NCI-H1092 (cell line): ENCODE measurements at places on chromosomes 2 and 18.

DNA sequence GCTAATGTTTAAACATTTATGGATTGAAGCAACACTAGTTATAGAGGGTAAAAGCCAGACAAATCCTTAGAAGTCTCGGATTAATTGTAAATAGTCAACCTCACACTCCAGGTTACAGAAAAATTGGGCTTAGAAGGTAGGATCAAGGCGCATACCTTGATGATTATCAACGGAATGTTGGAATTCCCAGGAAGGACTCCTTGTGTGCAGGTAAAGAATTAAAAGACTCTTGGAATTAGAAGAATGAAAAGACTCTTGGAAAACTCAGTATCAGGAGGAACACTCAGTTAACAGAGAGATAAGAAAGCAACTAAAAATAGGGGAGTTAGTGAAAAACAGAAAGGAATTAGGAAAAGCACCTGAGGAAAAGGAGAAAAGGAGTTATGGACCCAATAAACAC is 29.3 kb upstream of the EPHA4 start:
- no peak for DNase-seq

DNA sequence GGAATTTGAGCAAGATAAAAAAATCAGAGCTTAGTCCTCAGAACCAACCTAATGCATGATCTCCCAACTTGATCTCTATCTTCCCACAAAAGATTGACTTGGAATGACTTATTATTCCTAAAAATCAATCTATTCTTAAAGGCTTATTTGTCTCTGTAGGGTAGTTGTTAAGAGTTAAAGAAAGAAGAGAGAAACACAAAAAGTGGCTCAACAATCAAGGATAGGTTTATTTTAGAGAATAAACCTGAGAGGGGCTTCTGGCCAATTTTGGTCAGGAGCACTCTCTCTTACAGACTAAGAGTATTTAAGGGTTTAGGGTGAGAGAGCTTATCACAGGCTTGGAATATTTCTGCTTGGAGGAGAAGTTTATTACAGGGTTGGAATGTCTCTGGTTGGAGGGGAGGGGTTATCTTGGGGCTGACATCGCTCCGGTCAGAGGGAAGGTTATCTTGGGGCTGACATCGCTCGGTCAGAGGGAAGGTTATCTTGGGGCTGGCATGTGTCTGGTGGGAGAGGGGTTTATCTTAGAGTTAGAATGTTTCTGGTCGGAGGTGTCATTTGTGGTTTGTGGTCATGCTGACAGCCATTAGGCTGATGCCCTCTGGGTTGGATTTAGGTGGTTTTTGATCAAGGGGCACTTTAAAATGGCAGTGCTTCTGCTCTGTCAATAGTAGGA is 2.4 kb upstream of the MFF start:
- DNase-seq: no peak

- DNase-seq: no peak
Measured at GRCh38 chr2:159773886-159774285, 24.1 kb downstream of the CD302 start.

- DNase-seq: no peak
Measured at GRCh38 chr2:165872101-165872791, 78.2 kb upstream of the GALNT3 start.

GRCh38 chr2:10122500-10123280 is at the start of gene RRM2:
Gene RRM2, plus strand, starts transcription at chr2:10122739. Its CDS starts 60 bp downstream, at chr2:10122799.
- DNase-seq: peak; percentile 89

DNA sequence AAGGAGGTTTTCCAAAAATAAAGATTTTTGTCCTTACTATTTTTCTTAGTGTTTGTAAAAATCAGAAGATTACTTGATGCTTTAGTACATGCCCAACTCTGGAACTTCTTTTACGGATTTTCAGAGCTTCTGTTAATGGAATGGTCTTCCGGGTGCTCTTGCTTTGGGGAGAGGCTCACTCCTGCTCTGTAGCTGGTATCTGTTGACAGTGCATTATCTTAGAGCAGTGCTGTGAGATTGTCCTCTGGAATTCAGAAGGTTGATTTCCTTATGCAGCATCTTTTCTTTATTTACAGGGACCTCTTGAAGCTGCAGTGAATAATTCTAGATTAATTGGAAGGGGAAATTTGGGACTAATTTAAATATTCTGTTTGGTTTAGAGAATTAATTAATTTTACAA is 4.6 kb downstream of the MAPRE2 start:
- no peak for DNase-seq

GRCh38 chr2:9573840-9574239 is 18.2 kb upstream of the ADAM17 start:
- DNase-seq: no peak

DNA sequence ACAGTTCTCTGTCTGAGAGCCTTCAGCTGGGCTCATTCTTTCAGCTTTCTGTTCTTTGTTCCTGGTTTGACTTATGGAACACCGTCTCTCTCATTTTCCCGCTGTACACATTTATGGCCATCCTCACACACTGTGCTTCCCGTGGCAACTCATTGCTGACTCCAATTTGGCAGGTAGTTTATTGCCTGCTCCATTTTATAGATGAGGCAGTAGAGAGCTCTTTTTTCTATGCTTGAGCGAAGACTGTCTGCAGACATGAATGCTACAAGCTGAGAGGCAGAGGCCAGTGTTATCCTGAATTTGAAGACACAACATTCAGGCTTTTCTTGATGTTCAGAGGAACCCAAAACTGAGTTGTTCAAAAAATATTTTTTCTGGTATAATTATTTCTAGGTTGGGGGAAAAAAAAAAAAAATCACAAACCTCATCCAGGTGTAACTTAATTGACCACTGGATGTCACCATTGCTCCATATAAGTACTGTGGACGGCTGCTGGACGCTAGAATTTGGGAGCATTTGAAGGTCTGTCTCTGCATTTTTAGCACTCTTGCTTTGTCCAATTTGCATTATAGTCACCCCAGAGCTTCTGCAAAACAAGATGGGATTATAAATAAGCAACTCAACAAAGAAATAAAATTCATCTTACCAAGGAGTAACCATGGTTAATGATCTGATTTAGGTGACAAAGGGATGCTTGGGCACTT is 83.5 kb downstream of the HRH4 start:
- no peak for DNase-seq

- DNase-seq: no peak
Measured at GRCh38 chr2:216503159-216503629, 4.5 kb downstream of the RPL37A start.

- no peak for DNase-seq
Measured at GRCh38 chr18:48629730-48630324, 91.0 kb downstream of the CTIF start.

DNA sequence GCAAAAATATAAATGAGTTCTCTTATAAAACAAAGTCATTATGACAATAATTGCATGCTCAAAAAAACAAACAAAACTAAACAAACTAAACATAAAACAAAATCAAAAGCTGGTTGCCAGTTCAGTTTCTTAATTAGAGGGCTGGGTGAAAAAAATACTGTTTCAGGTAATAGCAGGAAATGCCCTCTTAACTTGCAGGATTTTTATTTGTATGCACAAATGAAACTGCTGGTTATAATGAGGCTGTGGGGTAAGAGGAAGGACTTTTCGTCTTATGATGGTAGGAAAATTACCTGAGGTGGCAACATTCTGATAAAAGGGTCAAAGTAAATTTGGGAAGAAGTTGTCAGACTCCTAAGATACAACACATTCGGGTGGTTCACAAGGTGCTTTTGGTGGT is 21.5 kb upstream of the CDKL4 start:
- DNase-seq: no peak

GRCh38 chr18:7436166-7436565 is 130.9 kb upstream of the PTPRM start:
- no peak for DNase-seq

GRCh38 chr2:128259585-128259984 is 59.1 kb downstream of the HS6ST1 start:
- DNase-seq: no peak

DNA sequence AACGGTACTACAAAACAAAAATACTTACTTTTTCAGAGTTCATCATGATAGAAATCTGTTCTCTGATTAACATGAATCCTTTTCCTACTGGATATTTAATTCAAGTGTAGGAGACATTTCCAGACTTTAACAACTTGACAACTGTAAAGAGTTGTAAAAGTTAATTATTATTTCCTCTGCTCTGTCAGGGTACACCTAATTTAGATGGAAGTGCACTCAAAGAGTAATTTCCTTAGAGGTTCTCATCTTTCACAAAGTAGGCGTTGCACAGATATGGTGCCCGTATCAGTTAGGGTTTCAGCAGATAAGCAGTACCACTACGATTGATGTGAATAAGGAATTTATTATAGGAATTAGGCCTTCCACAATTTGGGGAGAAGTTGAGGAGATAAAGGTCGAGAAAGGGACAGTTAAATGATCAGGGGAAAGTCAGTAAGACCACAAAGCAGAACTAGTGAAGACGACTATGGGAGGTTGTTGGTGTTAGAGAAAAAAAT is 16.2 kb upstream of the PDE11A start:
- no peak for DNase-seq

DNA sequence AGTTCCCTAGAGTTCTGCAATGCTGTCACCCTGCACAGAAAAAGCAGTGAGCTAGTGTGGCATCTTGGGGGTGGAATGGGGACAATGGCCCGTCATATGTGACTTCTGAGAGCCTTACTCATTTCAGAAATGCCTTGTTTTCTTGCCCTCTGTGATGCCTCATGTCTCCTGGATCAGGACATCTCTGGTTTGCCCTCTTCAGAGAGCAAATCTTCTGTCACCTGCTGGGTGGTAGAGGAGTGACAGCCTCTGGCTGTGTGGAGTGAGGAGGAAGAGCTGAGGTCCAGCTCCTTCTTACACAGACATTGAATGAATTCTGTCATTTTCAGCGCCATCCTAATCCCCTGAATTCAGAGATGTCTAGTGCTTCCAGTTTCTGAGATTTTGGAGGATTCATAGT is 55.6 kb upstream of the PHLPP1 start:
- no peak for DNase-seq

GRCh38 chr18:35463050-35463449 is 34.7 kb downstream of the INO80C start:
- DNase-seq: no peak

DNA sequence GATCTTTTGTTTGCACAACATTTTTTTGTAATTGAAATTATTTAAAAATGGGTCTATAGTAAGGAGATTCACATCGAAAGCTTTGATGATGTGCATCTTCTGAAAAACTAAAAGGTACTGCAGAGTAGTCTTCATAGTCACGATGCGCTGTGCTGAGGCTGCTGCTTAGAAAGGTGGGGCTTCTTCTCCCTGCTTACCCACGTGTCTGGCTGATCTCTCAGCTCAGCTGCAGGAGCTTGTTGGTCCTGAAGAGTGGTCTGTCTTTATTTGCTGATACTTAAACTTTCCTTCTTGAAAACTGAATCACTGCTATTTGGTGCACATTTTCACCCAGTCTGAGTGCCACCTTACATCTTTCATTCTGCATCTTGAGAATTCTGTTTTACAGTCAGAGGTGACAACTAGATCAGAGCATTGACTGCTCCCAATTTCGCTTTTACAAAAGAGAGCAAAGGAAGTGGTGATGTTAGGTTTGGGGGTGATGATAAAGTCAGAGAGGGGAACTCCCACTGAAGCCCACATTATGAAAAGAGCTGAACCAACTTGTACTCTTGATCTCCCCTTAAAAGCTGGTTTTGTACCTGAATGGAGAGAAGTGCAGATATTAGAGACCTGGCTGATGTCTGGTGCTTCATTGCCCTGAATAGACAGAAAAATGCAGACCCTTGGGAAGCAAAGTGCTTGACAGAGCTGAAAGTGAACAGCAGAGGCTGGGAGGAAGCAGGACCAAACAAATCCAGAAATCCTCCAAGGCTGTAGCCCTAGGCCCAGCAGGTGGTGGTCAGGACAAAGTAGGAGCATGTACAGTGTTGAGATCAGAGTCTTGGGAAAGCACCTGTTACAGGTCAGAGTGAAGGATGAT is 984.5 kb downstream of the TSN start:
- no peak for DNase-seq
